HepG2 (cell line): ENCODE measurements at places on chromosomes 6 and 20. TPM values are rescaled to one million over a fixed set of nuclear protein-coding genes. Genes with fewer than 3 reads are reported as not detected.

GRCh38 chr6:130204322-130204721 lies 18.4 kb downstream of the SAMD3 start:
- no peaks in the 10 kb centered on the region for H3K4me1 ChIP-seq
- H3K27me3 ChIP-seq: peaks cover 1% of the 10 kb centered on the region; the same call in 1 of the 2 replicates
- H3K27ac ChIP-seq: no peak overlapping the region
- no peak for DNase-seq
- H3K4me3 ChIP-seq: no peak overlapping the region
- H3K36me3 ChIP-seq: no peaks in the 10 kb centered on the region

GRCh38 chr20:59790346-59790745 lies 143.1 kb downstream of the SYCP2 start:
- no peak overlapping the region for H3K27ac ChIP-seq
- no peaks in the 10 kb centered on the region for H3K27me3 ChIP-seq
- H3K4me1 ChIP-seq: no peaks in the 10 kb centered on the region
- no peaks in the 10 kb centered on the region for H3K36me3 ChIP-seq
- no peak overlapping the region for H3K4me3 ChIP-seq
- DNase-seq: no peak

- no peaks in the 10 kb centered on the region for H3K36me3 ChIP-seq
- H3K27ac ChIP-seq: no peak overlapping the region
Observed at GRCh38 chr6:21955053-21955595, 341.7 kb downstream of the PRL start.

Gene NKAIN4
- polyA plus RNA-seq: not detected in 2 replicates

- peaks cover 71% of the 10 kb centered on the region for H3K27me3 ChIP-seq
- H3K27ac ChIP-seq: no peak overlapping the region
- H3K4me3 ChIP-seq: no peak overlapping the region
- no peak for DNase-seq
Observed at GRCh38 chr6:168514216-168514615, 73.2 kb downstream of the SMOC2 start.

Gene COL9A3
- polyA plus RNA-seq: 155 and 175 TPM in 2 replicates

DNA sequence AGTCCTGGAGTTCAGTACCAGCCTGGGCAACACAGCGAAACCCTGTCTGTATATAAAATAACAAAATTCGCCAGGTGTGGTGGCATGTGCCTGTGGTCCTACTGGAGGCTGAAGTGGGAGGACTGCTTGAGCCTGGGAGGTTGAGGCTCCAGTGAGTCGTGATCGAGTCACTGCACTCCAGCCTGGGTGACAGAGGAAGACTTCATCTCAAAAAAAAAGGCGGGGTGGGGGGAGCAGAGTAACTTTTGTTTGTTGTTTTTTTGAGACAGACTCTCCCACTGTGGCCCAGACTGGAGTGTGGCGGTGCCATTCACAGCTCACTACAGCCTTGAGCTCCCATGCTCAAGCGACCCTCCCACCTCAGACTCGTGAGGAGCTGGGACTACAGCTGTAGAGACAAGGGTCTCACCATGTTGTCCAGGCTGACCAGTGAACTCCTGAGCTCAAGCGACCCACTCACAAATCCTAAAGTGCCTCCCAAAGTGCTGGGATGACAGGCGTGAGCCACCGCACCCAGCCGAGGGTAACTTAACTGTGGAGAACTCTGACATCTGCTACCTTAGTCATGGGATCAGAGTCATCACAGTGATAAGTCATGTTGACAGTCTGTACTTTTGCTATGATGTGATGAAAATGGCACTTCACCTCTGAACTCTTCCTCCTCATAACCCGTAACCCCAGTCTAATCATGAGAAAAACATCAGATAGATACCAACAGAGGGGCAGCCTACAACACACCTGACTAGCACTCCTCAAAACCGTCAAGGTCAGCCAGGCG lies 16.5 kb downstream of the PEDS1 start:
- DNase-seq: no peak
- H3K36me3 ChIP-seq: peaks cover 69% of the 10 kb centered on the region
- no peak overlapping the region for H3K27ac ChIP-seq

GRCh38 chr20:62475027-62475771 lies 596 bp downstream of the GATA5 start:
- peaks cover 20% of the 10 kb centered on the region for H3K4me1 ChIP-seq
- DNase-seq: no peak
- H3K27me3 ChIP-seq: peaks cover 13% of the 10 kb centered on the region
- H3K36me3 ChIP-seq: no peaks in the 10 kb centered on the region
- H3K27ac ChIP-seq: no peak overlapping the region

Gene REV3L
- polyA plus RNA-seq: 11.3 and 12.8 TPM in 2 replicates

- H3K27ac ChIP-seq: no peak overlapping the region
- no peak overlapping the region for H3K4me3 ChIP-seq
- peaks cover 12% of the 10 kb centered on the region; the same call in 2 of the 3 replicates for H3K36me3 ChIP-seq
- H3K27me3 ChIP-seq: no peaks in the 10 kb centered on the region
Observed at GRCh38 chr20:58452667-58453255, 62.4 kb downstream of the APCDD1L start.

DNA sequence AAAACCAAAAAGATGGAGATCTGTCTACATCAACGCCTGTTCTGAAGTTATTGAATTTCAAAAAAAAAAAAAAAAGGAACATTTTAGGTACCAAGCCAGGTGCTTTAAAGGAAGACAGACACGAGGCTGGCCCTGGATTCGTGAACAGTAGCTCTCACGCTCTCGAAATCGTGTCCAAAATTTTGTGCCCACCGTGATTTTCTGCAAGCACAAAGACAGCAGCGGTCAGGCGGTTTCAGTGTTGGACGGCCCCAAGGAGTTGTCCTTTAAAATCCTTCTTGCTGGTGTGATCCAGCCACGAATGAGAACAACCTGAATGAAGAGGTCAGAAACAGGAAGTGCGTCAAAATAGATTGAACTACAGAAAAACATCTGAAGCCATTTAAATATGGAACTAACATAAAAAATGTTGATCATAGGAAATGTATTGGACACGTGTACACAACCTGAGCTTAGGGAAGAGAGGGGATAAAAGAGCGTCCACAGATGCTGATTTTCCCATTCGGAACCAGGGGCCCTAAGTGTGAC lies 78.2 kb downstream of the THBS2 start:
- H3K36me3 ChIP-seq: no peaks in the 10 kb centered on the region
- no peak overlapping the region for H3K27ac ChIP-seq
- peaks cover 78% of the 10 kb centered on the region for H3K27me3 ChIP-seq
- H3K4me1 ChIP-seq: no peaks in the 10 kb centered on the region

DNA sequence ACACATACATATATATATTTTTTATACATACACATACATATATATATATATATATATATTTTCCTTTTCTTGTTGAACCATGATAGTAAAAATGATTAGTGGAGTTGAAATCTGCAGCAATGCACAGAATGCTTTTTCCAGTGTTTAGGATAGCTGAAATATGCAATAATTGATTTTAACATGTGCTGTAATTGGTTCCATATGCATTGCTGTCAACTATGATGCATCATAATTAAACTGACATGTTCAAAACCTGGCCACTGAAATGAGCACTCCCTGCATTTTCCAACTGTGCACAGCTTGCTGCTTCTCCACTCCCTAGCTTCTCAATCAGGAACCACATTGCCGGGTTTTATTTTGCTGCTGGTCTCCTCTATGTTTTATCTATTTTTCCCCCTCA lies 358.3 kb downstream of the PAX1 start:
- DNase-seq: no peak
- no peak overlapping the region for H3K27ac ChIP-seq
- no peaks in the 10 kb centered on the region for H3K4me1 ChIP-seq
- no peaks in the 10 kb centered on the region for H3K27me3 ChIP-seq
- H3K36me3 ChIP-seq: no peaks in the 10 kb centered on the region
- H3K4me3 ChIP-seq: no peak overlapping the region
